Natural killer cell (primary cell): ENCODE measurements at places on chromosomes 13 and 19. TPM values are rescaled to one million over a fixed set of nuclear protein-coding genes. Genes with fewer than 3 reads are reported as not detected.

The CCDC122 gene
- 1.6 TPM for total RNA-seq

The ANGPTL8 gene
- total RNA-seq = not detected

The TEX101 gene
- total RNA-seq = 1.4 TPM

The ZNF441 gene
- total RNA-seq = 9.6 TPM

The C19orf44 gene
- 2.8 TPM for total RNA-seq

The CBY2 gene
- total RNA-seq = not detected

The NXNL1 gene
- total RNA-seq = not detected

The MBD3L2 gene
- total RNA-seq = not detected

The DCT gene
- total RNA-seq = 0.75 TPM

The CGB1 gene
- not detected for total RNA-seq

The ZNF829 gene
- 7.6 TPM for total RNA-seq

The ZC3H13 gene
- 65.8 TPM for total RNA-seq

The GSX1 gene
- total RNA-seq = not detected

The FARP1 gene
- total RNA-seq = 1.2 TPM

The PRODH2 gene
- not detected for total RNA-seq

The MBD3L3 gene
- total RNA-seq = not detected

The C19orf67 gene
- total RNA-seq = not detected

The ATP8B3 gene
- total RNA-seq = 5.3 TPM

The TNNI3 gene
- not detected for total RNA-seq

The GPR42 gene
- 0.19 TPM for total RNA-seq

The NLRP7 gene
- total RNA-seq = not detected

The EBPL gene
- 11.3 TPM for total RNA-seq

The CALR3 gene
- not detected for total RNA-seq

The ZNF726 gene
- total RNA-seq = 6.4 TPM

The CEACAM4 gene
- 0.52 TPM for total RNA-seq

The CLIP3 gene
- 1.3 TPM for total RNA-seq

The LGALS7B gene
- not detected for total RNA-seq

The ZNF534 gene
- total RNA-seq = not detected

The CAMSAP3 gene
- total RNA-seq = not detected

The TTC9B gene
- not detected for total RNA-seq

The NKPD1 gene
- 0.66 TPM for total RNA-seq

The CLEC17A gene
- 0.18 TPM for total RNA-seq
